DND-41 (cell line): ENCODE measurements at places on chromosomes 3 and 15.

DNA sequence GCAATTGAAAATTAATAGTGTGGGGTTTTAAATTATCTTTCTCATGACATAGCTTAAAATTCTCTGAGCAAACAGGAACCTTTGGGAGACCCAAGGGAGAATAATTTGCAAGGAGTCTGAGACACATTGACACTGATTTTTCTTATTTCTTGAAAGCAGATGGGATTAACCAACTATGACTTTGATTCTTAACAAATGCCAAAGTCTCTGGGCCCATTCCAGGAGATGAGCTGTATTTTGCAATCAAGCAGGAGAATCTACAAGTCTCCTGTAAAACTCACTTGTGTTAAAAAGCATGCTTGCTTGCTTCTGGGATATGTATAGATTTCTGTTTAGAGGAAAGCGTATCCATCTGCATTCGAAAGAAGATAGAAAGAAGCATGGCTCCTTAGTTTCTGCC lies 71.3 kb upstream of the STT3B start:
- no peak for DNase-seq

DNA sequence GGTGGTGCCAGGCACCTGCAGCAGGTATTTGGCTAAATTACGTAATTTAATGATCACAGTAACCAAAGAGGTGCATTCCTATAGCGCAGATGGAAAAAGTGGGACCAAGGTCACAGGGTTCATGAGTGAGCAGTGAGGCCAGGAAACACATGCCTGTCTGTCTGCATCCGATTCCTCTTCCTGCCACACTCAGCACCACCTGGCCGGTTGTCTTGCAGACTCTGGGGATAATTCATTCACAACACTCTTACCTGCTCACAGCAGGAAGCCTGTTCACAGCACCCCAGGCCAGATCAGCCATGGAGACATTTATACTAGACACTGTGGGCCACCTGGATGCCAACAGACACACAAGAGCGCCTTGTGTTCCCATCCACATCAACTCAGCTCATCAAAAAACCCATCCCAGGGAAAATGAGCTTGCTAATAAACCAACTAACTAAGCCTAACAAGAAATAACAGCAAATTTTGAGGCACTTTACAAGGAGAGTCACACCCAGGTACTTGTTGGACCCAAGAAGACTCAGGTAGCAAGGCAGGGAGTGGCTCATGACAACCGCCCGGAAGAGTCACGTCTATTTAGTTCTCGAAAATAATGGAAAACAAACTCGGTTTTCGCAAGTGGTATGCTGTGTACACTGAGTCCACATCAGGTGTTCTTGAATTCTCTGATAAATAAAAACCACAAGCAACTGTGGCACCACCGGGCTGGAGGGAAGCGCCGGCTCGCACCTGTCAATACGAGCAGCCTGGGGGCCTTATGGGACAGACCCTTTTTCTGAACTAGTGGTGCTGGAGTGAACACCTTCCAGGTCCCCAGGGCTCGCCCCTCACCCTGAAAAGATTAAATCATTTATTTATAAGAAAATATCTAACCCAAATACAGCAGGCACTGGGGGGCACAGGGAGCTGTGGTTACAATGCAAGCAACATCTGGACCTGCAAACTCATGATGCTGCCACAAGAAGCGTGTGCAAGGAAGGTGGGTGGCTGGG lies 40.5 kb downstream of the FAM174B start:
- no peak for DNase-seq

GRCh38 chr3:102074946-102075345 lies 225.6 kb downstream of the NFKBIZ start:
- DNase-seq, result no peak

DNA sequence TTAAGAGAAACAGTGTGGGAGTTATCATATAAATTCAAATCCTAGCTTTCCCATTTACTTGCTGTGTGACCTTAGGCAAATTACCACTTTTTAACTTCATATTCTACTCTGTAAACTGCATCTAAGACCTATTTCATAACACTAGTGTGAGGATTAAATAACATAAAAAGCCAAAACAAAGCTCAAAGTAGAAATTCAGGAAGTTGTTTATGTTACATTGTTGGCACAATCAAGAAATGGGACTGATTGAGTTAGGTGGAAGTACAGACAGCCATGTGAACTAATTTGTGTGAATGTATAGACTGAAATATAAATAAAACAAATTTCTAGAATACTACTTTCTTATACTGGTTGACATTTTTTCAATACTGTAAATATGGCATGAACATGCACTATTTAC lies 131.7 kb downstream of the STAG1 start:
- DNase-seq, result no peak

DNA sequence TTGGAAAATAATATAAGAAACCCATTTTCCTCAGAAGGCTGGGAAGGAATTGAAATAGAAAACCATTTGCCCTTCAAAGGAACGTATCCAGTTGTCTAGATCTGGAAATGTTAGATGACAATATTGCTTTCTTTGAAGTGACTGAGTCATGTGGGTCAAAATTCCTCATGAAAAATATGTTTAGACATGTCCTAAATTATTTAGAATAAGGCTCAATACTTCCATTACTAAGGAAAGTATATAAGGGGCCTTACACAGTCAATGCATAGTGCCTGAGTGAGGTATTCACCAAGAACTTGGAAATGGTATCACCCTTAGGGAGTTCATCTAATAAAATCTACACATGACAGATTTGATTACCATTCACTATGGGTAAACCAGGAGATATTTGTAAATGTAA lies 619.8 kb upstream of the KCNMB2 start:
- no peak for DNase-seq

- DNase-seq, result peak; percentile 66
Measured at GRCh38 chr3:30644615-30645014, 38.2 kb downstream of the TGFBR2 start.
